Muscle of arm (tissue), 14 donors: ENCODE measurements at places on chromosomes 5 and 9. TPM values are rescaled to one million over a fixed set of nuclear protein-coding genes. Genes with fewer than 3 reads are reported as not detected.
A peak's percentile ranks its signal among the peaks of the same experiment; 100 is the strongest.

GRCh38 chr5:173655196-173655797 lies 38.8 kb upstream of the BOD1 start:
- DNase-seq, result no peak

Gene FOXD1
- polyA plus RNA-seq, result 0.67 TPM

DNA sequence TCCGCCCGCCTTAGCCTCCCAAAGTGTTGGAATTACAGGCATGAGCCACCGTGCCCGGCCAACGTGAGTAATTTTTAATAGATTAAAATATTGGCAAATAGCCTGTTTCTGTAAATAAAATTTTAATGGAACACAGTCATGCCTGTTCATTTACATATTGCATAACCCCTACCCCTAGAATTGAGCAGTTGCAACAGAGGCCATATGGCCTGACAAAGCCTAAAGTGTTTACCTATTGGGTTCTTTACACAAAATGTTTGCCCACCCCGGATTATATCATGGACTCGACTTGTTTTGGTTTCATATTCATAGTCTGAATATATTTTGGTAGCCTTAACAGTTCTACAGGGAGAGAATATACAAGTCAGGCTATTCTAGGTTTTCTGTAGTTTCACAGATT lies 5.3 kb downstream of the NSA2 start:
- DNase-seq, result no peak

- DNase-seq, result no peak
These were observed 3.7 kb upstream of the PAPPA start for GRCh38 chr9:116149844-116150243.

- no peak for DNase-seq
These were observed 106.7 kb downstream of the ZNF462 start for GRCh38 chr9:106969696-106970095.

DNA sequence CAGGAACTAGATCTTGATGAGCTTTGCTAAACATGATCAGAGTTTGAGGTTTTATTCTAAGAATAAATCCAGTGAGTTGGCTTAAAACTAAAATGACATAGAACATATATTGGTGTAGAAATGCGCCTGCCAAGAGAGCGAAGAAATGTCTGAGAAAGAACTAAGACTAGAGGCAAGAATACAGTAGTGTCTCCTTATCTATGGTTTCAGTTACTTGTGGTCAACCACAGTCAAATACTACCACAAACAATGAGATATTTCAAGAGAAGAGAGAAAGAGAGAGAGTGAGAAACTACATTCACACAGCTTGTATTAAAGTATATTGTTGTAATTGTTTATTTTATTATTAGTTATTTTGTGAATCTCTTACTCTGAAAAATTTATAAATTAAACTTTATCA lies 254.4 kb upstream of the CDH10 start:
- DNase-seq, result no peak

DNA sequence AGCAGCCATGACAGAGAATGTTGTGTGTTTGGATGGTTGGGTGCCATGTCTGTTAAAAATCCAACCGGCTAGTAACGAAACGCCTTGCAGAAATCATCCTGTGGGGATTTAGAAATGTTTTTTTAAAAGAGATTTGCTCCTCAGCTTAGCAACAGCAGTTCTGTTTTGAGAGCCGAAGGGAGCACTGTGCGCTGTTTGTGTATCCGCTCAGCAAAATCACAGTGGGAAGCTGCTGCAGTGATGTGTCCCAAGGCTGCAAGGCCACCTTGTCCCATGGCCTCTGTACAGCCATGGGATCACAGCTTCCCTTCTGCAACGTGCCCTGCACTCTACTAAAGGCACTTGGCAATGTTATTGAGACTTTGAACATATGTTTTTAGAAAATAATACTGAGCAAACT lies 40.9 kb downstream of the TRIO start:
- DNase-seq, result no peak

Gene SPATA31E1
- not detected for polyA plus RNA-seq

Gene FOXD4L3
- 0.58 TPM for polyA plus RNA-seq

DNA sequence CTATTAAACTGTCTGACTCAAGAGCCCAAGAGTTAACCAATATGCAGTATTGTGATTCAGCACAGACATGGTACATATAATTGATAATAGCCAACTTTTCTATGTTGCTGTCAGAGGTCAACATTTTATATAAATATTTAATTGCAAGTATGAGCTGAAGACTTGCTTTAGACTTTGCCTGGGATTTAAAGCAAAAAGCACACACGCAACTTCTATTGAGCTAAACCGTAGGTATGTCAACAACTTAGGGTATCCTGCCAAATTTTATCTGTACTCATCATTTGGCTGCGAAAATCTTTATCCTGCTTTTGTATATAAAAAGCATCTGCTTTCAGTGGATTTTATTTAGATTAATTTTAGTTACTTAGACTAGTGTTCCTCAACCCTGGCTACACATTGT lies 27.4 kb downstream of the UHRF2 start:
- no peak for DNase-seq

Gene ANKRD31
- polyA plus RNA-seq, result not detected

Gene NDOR1
- polyA plus RNA-seq, result 5.3 TPM

DNA sequence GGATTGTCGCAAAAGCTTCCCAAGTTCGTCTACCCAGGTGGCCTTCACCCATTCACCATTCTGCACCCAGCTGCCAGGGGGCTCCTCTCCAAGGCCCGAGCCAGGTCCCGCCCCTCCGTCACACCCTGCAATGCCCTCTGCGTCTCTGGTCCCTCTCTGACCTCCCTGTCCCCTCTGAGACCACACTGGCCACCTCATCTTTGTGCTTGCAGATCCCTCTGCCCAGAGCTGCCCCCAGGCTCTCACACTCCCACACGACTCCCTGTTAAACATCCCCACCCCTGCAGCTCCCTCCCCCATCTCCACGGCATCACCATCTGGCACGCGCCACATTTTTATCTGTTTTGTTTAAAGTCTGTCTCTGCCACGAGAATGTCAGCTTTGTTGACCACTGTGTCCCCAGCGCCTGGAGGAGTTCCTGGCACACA lies 243.6 kb downstream of the PBX3 start:
- no peak for DNase-seq

DNA sequence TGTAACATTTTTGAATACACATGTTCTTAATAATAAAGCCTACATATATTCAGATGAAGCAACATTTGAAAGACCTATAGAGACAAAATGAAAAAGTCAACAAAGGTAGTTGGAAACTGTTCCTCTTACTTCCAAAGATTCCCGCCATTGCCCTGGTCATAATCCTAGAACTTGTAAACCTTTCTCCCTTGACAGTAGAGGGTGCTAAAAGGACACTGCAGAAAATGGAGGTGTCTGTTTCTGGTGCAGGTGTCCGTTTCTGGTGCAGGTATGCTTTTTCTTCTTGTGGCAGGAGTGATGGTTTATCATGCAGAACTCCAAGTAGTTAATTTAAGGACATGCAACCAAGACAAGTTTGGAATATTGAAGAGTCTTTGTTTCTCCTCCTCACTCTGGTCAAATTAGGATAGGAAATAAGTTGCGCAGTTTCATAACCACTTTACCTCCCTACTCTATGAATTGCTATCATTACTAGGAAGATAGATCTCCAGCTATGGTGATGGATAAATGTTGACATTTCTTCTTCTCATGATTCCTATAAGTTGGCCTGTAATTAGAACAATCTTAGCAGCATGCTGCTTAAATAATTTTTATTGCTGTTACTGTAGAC lies 56.0 kb upstream of the FAM174A start:
- no peak for DNase-seq

GRCh38 chr9:114694146-114694545 lies 12.2 kb upstream of the TEX48 start:
- no peak for DNase-seq

GRCh38 chr5:126947146-126948010 lies 83.0 kb downstream of the MARCHF3 start:
- no peak for DNase-seq

DNA sequence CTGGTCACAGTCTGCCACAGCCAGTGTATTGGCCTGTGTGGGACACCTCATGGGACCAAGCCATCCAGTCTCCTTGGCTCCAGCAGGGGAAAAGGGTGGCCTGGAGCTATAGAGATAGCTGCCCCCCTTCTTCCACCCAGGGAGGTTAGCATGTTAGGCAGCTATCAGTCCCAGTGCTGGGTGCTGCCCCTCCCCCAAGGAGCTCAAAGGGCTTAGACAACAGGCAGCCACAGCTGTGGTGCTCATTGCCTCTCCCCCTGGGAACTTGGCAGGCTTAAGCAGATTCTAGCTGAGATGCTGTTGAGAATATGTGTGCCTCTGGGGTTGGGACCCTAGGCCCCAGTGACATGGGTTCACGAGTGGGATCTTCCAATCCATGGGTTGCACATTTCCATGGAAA lies 226.0 kb upstream of the PTGER4 start:
- DNase-seq, result no peak

GRCh38 chr5:171623551-171624097 lies 162.0 kb upstream of the SMIM23 start:
- DNase-seq, result no peak

GRCh38 chr5:100402071-100402470 lies 133.1 kb upstream of the FAM174A start:
- DNase-seq, result no peak

DNA sequence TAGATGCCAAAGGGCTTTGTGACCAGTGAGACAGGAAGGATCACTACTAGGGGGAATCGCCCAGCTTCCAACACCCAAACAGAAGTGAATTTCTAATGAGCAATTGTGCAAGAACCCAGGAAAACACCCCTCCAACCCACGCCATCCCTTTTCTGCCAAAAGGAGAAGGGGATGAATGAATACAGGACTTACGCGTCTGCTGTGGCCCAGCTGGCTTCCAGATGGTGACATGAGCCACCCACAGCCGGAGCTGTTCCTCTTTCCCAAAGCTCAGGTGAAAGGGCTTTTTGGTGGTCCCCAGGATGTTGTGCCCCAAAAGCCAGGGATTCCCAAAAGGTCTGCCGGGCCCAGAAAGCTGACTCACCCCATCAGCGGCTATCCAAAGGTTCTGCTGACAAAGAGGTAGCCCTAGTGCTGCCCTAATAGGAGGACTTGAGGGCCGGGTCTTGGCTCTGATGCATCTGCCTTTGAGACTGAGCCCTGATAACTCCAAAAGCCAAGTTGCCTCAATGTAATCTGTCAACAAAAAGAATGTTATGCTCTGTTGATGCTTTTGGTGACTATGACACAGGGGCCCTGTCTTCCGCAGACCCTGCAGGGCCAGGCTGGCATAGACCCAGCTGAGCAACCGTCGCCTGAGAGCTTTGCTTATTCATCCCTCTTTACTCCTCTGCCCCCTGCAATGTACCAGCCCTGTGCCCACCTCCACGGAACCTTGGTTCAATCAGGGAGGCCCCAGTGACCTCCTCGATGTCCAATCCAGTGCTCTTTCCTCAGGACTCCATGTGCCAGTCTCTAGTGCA lies 14.5 kb downstream of the GSN start:
- no peak for DNase-seq

- DNase-seq, result no peak
These were observed 45.4 kb downstream of the TAF11L14 start for GRCh38 chr5:17679597-17680203.

DNA sequence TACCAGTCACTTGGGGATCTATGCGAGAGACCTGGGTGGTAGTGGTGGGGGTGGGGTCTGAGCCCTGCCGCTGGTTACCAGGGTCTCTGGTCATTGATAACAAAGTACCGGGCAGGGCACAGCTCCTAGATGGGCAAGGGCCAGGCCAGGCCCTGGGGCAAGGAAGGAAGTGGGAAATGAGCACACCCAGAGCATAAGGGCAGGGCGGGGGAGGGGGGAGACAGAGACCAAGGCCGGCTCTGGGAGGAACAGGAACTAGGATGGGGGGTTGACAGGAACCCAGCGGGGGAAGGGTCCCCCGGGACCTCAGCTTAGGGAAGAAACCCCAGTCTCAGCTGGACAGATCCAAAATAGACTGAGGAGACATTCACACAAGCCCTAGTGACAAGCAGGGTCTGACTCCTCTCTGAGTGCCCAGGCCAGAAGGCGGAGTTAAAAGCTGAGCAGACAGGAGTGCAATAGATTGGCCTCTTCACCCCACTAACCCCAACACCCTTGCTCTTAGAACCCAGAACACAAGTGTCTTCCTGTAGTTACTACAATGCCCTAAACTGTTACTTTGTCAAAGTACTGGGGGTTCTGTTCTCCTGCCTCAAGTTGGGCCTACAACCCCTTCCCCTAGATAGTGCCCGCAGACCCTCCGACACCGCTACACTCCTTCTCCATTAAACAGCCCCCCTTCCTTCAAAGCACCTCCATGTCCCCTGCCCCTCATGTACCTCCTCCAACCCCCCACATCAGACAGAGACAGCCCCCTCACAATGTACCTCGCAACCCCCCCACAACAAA lies 628 bp downstream of the ATOSB start:
- peak; percentile 54 for DNase-seq

DNA sequence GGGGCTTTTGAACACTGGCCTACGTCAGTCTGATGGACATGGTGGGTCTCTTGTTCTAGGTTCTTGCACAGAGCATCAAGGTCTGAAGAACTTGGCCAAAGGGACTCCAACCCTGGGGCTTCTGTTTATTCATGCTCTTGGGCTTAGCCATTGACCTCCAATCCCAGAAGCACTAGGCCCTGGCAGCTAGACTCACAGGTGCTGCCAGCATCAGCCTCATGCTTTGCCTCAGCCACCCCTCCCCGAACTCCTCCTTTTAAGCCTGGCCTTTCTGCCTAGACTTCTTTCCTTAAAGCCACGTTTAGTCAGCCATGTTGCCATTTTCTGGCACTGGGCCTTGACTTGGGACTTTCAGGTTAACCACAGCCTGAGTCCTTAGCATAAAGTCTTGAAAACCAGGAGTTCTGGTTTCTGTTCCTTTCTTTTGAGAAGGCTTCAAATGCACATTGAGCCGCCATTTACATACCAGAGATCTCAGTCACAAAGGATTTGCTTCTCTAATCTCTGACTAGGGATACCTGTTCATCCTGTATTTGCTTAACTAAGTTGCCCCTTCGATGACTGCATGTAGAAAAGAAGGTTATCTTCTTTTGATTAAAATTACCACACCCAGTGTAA lies 54.7 kb downstream of the ANGPTL2 start:
- no peak for DNase-seq

Gene SSBP2
- polyA plus RNA-seq, result 68.7 TPM

Gene GPR151
- polyA plus RNA-seq, result not detected
